ENCODE measurements at places on chromosomes 5 and 9.

DNA sequence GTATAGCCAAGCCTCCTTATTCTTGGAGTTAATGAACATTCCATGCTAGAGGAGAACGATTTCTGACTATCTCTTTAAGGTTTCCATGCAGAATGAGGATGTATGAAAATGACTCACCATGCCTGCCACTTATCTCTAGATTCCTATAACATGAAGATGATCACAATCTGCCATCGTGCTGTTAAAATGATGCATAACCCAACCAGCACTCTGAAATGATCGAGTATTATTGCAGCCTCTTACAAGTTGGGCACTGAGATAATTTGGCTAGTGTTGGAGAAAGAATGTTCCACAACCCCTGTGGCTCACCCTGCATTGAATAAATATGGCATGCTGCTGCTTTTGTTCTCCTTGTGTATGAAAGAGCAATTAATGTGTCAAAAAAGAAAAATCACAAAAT lies 1143.6 kb upstream of the WWC1 start:
- DNase-seq = no peak

GRCh38 chr5:118544887-118545449 lies 443.4 kb downstream of the DTWD2 start:
- DNase-seq = no peak

DNA sequence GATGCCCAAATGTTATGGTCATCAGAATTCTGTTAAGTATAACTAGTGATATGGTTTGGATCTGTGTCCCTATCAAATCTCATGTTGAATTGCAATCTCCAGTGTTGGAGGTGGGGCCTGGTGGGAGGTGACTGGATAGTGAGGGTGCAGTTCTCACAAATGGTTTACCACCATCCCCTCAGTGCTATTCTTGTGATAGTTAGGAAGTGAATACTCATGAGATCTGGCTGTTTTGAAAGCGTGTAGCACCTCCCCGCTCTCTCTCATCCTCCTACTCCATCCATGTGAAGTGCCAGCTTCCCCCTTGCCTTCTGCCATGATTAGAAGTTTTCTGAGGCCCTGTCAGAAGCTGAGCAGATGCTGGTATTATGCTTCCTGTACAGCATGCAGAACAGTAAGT lies 359.5 kb downstream of the TMEM167A start:
- DNase-seq = no peak

DNA sequence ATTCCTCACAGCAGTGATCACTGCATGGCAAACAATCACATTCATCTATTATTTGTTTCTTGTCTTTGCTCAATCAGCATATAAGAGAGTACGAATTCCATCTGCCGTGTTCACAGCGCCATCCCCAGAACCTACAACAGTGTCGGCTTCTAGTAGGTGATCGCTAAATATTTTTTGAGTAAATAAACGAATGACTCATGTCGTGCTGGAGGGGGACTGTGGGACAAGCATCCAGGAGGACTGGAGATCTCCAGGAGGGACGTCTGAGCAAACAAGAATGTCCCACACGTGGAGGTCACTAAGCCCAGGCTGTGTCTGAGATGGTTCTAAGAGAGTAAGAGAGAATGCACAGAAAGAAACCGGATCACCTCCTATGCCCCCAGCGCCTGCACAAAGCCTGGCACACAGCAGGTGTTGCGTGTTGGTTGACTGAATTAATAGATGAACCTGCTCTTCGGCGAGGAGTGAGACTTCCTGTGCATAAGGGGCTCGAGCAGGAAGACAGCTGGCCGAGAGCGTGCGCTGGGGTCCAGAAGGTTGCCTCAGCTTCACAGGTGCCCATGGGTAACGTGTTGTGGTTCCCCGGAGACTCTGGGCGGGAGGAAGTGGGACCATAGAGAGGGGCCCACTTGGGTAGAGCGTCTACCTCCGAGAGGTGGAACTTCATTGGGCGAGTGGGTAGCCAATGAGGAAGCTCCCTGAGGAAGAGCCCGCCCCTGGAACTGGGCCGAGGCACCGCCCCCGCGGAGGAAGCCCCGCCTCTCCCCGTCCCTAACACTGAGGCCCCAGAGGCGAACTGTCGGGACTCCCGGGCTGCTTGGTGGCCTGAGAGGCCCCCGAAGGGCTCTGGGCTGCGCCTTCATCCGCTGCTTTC lies 193.0 kb downstream of the MELK start:
- peak; percentile 94 for DNase-seq

DNA sequence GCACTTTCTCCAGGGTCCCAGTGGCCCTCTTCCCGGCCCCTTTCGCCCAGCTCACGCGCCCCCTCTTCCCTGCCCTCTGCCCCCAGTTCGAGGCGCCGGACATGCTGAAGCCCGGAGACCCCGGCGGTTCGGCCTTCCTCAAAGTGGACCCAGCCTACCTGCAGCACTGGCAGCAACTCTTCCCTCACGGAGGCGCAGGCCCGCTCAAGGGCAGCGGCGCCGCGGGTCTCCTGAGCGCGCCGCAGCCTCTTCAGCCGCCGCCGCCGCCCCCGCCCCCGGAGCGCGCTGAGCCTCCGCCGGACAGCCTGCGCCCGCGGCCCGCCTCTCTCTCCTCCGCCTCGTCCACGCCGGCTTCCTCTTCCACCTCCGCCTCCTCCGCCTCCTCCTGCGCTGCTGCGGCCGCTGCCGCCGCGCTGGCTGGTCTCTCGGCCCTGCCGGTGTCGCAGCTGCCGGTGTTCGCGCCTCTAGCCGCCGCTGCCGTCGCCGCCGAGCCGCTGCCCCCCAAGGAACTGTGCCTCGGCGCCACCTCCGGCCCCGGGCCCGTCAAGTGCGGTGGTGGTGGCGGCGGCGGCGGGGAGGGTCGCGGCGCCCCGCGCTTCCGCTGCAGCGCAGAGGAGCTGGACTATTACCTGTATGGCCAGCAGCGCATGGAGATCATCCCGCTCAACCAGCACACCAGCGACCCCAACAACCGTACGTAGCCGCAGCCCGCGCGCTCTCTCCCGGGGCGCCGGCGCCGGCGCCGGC lies 1.0 kb downstream of the PRDM6 start:
- DNase-seq = no peak

DNA sequence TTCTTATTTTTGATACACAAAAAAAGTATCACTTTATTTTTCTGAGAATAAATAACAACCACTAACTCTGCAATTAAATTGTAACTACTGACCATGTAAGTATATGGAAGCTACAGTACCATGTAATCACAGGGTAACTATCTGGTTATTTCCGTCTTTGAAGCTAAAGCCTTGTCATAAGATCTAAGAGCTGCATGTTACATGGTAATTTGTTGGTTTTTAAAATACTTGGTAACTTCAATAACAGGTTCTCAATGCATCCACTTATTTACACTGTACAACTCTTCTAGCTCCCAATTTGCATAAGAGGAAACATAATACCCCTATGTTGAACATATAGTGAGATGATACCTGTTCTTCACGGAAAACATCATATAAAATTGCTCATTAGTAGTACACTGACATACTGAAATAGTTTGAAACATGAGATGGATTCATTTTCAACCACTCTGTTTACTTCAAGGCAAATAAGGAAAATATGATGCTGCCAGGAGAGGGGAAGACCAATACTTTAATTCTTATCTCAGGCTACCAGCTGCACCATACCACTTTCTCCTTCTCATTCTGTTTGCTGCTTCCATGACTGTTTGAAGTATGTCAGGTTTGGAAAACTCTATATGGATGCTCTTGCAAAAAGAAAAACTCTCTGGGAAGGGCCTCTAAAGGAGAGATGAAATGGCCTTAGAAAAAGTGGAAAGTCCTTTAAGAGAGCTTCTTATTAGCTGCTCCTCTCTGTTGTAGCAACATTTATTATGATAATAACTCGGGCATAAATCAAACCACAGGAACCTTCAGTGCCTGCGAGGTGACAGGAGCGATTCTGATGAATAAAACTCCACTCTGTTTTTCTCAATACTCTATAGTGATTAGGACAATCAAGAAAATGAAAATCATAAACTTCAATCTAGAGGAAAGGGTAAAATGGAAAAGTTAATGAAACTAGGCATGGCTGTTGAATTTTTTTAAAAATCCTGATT lies 150.2 kb downstream of the KIAA0825 start:
- DNase-seq = no peak

DNA sequence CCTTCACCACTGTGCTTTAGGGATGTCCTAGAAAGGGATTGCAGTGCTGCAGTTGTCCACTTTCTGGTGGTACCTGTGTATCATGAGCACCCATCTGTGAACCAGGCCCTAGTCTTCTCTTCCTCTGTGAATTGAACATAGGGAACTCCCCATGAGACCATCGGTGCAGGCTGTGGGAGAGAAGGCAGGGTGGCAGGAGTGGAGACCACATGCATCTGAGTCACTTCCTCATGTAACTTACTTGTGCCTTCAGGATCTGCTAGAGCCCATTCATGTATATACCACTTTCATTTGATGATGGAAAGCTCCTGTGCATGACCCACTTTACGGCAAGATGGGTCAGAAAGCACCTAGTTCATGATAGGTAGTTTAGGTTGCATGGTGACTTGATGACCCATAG lies 478.1 kb upstream of the CDH9 start:
- DNase-seq = no peak

DNA sequence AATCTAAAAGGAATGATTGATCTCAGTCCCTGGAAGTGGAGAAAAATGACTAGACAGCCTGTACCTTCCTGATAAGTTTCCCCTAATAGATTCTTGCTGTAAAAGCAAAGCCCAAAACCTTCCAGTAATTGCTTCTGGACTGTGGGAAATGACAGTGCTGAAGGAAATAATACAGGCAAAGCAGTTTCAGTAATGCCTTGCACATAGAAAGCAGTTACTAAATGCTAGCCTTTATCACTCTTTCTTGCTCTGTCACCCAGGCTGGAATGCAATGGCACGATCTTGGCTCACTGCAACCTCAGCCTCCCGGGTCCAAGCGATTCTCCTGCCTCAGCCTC lies 50.3 kb downstream of the MAP1B start:
- no peak for DNase-seq

DNA sequence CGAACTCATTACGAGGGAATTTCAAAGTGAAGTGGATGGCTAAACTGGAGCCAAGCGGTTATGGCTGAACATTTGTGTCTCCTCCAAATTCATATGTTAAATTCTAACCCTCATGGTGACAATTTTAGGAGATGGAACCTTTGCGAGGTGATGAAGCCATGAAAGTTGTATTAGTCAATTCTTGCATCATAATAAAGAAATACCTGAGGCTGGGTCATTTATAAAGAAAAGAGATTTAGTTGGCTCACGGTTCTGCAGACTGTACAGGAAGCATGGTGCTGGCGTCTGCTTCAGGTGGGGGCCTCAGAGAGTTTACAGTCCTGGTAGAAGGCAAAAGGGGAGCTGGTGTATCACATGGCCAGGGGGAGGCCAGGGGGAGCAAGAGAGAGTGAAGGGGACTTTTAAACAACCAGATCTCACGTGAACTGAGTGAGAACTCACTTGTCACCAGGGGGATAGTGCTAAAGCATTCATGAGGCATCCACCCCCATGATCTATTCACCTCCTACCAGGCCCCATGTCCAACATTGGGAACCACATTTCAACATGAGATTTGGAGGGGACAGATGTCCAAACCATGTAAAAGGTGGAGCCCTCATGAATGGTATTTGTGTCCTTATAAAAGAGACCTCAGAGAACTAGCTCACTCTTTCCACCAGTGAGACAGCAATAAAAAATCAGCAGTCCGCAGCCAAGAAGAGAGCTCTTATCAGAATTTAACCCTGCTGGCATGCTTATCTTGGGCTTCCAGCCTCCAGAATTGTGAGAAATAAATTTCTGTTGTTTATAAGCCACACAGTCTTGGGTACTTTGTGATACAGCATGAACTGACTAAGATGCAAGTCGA lies 143.4 kb downstream of the MTRR start:
- no peak for DNase-seq

DNA sequence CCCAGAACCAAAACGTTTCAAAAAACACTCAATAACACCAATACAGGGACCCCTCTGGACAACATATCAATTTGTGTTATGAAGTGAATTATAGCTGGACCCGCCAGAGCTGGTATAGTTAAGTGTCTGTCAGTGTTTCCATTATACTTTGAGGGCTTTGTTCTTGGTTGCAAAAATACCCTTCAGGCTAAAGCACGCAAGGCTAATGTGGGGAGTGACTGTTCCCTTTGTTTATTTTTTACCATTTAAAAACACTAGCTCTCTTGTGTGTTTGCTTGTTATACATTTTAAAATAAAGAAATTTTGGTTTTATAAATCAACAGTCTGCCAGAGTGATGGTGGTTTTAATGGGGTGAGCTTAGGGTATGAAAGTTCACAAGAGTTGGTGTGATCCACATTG lies 859.5 kb downstream of the PTPRD start:
- no peak for DNase-seq
